ENCODE measurements at places on chromosomes 1 and 21.

DNA sequence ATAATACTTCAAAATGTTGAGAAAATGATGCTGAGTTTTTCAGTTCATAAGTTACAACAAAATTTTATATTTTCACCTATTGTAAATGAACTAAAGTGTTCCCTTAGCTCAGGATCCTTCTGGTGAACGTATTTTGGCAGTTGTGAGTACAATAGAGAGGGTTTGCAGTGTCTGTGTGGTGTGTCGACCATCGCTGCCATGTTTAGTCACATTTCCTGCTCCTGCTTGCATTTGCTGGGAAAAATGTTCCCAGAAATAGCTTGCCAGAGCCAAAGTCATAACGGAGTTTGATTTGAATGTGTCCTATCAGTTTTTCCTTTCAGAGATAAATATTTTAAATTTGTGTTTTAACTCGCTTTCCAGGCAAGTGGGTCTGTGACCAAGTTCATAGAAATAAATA lies 117.1 kb upstream of the COL6A1 start:
- no peak for DNase-seq

DNA sequence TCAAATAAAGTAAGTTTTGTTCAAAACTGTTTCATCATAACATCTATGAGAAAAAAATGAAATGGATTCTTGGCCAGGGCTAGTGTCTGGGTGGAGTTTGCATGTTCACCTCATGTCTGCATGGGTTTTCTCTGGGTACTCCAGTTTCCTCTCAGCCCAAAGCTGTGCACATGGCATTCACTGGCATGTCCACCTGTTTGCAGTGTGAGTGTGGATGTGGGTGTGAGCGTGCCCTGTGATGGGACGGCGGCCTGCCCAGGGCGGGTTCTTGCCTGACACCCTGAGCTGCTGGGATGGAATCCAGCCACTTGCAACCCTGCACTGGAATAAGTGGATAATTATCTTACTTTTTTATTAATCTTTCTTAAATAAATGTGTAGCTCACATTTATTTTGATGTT lies 185.5 kb downstream of the RYR2 start:
- DNase-seq = no peak

DNA sequence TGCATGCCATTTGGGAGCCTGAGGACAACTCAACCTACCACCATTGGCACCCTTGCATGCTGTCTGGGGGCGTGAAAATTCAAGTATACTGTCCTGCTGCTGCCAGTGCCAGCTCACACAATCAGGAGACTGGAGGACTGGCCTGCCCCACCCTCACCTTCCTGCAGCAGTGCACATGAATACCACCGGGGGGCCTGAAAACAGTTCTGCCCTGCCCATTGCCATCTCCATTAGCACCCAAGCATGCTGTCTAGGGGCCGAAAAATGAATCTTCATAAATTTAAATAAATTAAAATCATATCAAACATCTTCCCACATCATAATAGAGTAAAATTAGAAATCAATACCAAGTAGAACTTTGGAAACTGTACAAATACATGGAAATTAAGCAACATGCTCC lies 322.1 kb upstream of the TMPRSS15 start:
- no peak for DNase-seq

DNA sequence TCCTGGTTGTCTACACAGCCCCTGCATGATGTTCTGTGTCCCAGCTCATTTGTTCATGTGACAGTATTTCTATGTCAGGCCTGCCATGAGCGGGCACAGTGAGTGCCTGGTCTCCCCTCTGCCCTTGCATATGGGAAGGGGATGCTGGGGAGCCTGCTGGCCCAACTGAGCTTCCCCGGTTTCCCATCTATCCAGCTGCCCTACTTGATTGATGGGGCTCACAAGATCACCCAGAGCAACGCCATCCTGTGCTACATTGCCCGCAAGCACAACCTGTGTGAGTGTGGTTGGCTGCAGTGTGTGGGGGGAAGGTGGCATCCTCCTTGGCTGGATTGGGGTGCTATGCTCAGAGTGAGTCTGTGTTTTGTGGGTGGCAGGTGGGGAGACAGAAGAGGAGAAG lies 1.5 kb downstream of the GSTM4 start:
- DNase-seq = no peak

DNA sequence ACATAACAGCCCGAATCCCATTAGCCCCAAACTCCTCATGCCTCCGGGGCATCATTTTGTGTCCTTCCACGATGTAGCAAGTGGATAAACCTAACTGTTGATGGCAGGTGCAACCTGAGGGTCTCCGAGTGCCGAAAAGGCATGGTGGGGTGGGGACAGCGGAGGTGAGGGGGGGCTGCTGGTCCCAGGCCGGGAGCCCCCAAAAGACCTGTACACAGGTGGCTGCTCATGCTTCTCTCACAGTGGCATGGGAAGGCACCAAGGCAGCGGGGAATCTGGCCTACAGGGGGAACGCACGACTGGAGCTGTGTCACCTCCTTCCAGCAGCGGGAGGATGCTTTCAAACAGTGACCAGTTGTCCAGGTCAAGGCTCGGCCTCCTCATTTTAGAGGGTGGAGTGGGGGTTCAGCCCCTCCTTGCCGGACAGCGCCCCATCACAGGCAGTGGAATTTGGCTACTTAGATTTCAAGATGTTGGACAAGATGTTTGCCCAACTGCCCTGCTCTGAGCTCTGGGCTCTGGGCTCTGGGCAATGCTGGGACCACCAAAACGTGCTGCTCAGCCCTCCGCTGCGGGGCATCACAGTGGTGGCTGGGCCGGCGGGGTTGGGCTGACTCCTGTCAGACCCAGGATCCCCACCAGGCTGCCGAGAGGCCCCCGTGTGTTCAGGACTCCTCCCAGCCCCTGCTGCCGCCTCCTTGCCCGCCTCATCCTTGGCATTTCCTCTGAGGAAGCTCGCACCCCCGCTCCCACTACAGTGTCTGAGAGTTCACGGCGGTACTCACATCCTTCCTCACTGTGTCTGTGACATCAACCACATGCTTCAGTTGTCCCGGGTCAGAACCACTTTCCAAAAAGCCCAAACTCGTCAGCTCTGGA lies 7.6 kb downstream of the DNMT3L start:
- DNase-seq = no peak

DNA sequence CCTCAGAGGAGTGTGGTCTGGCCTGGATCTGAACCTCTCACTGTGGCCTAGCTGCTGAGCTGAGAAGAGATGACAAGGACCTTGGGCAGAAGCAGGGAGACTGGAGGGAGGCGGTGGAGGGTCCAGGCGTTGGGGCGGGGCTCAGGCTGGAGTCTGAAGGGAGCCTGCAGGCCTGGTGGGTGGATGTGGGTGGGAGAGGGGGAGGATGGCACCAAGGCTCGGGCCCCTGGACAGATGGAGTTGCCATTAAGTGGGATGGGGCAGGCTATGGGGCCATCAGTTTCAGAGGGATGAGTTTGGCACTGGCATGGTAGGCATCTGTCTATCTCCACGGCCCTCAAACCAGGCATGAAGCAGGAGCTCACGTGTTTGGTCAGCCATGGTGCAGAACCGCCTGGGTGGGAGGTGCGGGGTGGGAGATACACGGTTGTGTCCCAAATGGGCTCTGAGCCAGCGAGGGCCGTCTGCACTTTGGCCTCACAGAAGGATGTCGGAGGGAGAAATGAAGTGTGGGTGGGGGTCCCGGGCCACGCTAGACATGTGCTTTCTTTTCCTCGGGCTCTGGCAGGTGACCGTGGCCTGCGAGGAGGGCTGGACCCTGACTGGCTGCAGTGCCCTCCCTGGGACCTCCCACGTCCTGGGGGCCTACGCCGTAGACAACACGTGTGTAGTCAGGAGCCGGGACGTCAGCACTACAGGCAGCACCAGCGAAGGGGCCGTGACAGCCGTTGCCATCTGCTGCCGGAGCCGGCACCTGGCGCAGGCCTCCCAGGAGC lies 23.6 kb downstream of the PCSK9 start:
- no peak for DNase-seq

- DNase-seq = no peak
Measured at GRCh38 chr1:159841749-159842148, 15.1 kb downstream of the SLAMF8 start.

DNA sequence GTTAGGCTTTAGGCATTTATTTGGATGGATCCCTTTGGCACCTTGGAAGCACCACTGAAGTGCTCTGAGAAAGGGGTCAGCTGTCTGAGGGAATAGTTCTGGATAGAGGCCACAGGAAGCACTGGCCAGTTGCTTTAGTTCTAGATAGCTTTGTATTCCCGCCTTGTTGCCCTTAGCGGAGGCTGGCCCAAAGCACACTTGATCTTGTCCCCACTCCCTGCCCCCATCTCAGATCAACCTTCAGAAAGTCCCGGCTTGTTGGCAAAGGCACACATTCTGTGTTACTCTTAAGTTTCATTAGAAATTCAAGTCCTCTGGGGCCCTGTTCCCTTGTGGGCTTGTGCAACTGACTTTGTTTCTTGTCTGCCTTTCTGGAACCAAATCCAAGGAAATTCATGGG lies 15.2 kb upstream of the NBL1 start:
- no peak for DNase-seq

- no peak for DNase-seq
Measured at GRCh38 chr1:228982637-228983036, 247.4 kb downstream of the RHOU start.

- no peak for DNase-seq
Measured at GRCh38 chr1:160486453-160486852, 36.6 kb downstream of the SLAMF6 start.

GRCh38 chr1:102872097-102872496 lies 236.2 kb downstream of the COL11A1 start:
- DNase-seq = peak; percentile 37
